ENCODE measurements at places on chromosomes 12 and 14. TPM values are rescaled to one million over a fixed set of nuclear protein-coding genes. Genes with fewer than 3 reads are reported as not detected.

CTDSP2 gene
- total RNA-seq = 202 TPM

FOXN4 gene
- total RNA-seq = not detected

ZNF26 gene
- 18.0 TPM for total RNA-seq

ADAM20 gene
- total RNA-seq = 3.6 TPM

IL22 gene
- total RNA-seq = not detected

RFLNA gene
- total RNA-seq = 28.1 TPM

SPTB gene
- total RNA-seq = 14.8 TPM

CLEC6A gene
- total RNA-seq = not detected

TAS2R9 gene
- total RNA-seq = not detected

SMCO2 gene
- total RNA-seq = 0.40 TPM

PPP4R4 gene
- 1.0 TPM for total RNA-seq

GALNT16 gene
- 8.1 TPM for total RNA-seq

RASSF9 gene
- 8.5 TPM for total RNA-seq

SLC24A4 gene
- 3.6 TPM for total RNA-seq

MUCL1 gene
- not detected for total RNA-seq

PRR4 gene
- 9.2 TPM for total RNA-seq

C1S gene
- 662 TPM for total RNA-seq

DNA sequence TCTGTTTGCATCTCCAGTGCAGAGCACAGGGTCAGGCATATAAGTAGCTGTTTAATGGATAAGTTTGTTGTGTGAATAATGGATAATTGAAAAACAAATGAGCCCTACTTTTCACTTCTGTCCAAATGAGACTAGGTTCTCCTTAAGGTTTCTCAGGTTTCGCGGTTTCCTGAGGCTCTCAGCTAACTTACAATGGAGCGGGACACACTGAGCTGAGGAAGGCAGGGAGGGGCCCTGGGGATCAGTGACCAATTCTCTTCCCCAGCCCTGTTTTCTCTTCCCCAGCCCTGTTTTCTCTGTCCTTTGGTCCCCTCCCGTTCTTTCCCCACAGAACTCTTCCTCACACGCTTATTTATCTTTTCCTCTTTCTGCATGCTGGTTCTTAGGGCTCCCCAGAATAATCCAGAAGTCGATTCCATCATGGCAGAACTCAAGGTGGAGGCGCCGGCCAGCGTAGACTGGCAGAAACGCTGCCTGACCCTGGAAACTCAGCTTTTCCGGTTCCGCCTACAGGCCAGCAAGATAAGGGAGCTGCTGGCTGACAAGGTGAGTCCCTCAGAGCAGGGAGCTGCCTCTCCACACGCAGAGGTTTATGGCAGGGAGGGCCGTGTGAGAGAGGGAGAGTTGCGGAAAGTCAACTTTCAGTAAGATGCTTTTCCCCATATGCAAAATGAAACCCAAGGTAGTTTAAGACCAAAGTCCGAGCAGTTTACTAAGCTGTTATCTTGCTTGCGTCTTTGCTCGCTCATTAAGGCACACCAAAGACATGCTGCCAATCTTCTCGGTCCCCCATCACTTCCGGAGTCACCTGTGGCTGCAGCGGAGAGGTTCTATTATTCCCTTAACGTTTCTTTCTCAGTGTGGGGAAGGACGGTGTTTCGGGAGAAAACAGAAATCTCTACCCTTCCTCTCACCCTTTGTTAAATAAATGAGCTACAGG, 8.6 kb downstream of the PLEKHH1 start:
- DNase-seq = no peak

DNA sequence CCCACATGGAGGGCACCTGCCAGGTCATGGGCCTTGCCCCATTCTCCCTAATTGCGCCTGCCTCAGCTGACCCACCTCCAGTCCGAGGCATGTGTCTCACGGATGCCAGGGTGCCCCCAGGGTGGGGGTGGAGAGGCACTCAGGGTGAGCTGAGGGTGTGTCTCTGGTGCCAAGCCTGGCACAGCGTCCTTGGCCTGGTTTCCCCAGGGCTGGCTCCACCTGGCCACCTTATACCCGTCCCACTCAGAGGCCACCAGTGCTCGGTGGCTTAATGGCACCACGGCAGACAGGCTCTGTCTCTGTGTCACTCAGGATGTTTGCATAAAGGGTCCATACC, 33.6 kb upstream of the TDRD9 start:
- no peak for DNase-seq

DNA sequence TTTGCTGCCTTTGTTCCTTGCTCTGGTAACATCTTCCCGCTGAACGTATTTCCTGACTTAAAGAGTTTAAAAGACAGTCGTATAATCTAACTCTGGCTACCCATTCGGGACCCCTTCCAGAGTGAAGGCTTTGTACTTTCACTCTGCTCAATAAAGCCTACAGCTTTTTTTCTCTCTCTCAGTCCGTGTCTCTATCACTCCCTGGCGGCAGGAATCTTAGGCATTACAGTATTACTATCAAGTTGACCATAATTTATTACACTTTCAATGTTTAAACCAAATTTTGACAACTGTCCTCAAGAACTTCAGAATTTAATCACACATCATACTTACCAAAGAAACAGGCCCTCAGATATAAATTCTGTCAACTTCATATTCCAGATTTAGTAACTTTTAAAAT, 967.9 kb downstream of the FSCB start:
- no peak for DNase-seq

- DNase-seq = peak; percentile 44
Observed at GRCh38 chr14:104383996-104384775, 195.4 kb upstream of the C14orf180 start.

DNA sequence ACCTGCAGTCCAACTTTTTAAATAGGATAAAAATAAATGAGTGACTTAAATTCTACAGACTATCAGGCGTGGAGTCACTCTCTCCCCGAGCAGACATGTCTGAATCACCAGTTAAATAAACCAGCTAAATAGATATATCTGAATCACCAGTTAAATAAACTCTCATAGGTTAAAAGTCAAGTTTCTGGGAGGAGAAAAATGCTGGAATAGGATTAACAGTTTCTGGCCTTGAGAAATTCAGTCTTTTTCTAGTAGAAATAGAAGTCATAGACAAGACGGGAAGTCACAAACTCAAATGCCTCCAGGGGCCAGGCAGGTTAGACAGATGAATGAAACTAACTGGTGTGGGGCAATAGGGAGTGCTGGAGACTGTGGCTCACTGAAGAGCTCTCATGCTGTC, 258.6 kb upstream of the TMEM132C start:
- no peak for DNase-seq

- DNase-seq = no peak
Observed at GRCh38 chr12:92765871-92766270, 63.1 kb downstream of the PLEKHG7 start.

DNA sequence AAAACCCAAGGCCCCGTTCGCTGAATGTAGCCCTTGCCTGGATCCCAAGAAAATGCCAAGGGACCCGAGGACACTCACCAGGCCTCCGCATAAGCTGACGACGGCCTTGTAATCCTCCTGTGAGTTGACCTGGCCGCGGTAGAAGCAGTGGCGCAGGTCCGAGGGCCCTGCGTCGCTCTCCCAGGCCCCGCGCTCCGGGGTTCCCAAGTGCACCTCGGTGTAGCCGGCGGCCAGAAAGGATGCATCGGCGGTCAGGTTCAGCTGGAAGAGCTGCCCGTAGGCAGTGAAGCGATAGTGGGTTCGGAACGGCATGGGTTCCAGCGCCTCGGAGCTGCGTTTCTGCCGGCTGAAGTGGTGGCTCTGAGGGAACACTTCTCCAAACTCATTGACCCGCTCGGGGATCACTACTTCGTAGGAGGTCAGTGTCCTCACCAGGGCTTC, 1.2 kb downstream of the ADAMTS20 start:
- DNase-seq = no peak

GRCh38 chr14:68248481-68249255, 429.1 kb downstream of the RAD51B start:
- DNase-seq = peak; percentile 64

DNA sequence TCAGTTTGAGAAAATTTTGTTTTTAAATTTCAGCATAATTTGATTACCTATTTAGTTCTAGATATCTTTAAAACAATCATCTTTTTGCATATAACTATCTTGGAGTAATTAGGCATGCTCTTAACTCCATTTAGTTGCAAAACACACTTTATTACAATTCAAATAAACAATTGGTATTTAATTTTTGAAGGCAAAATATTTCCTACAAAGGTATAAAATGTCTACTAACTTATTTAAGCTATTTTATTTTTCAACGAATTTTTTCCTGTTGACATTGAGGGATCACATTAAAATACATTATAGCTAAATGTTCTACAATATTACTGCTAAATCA, 8.3 kb downstream of the FOXA1 start:
- DNase-seq = no peak

- no peak for DNase-seq
Observed at GRCh38 chr12:49636979-49637755, 13.8 kb downstream of the PRPF40B start.

DNA sequence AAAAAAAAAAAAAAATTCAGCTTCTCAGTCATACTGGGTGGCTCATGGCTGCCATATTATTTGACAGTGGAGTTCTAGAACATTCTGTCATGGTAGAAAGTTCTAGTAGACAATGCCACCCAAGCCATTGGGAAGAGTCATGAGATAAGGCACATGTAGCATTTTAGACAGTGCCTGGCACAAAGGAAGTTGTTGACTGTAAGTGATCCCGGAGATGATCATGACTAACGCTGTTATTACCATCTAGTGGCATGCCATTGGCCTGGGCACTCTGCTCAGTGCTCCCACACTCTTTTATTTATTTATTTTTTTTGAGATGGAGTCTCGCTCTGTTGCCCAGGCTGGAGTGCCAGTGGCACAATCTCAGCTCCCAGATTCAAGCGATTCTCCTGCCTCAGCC, 80.4 kb downstream of the FOXN4 start:
- DNase-seq = peak; percentile 9

DNA sequence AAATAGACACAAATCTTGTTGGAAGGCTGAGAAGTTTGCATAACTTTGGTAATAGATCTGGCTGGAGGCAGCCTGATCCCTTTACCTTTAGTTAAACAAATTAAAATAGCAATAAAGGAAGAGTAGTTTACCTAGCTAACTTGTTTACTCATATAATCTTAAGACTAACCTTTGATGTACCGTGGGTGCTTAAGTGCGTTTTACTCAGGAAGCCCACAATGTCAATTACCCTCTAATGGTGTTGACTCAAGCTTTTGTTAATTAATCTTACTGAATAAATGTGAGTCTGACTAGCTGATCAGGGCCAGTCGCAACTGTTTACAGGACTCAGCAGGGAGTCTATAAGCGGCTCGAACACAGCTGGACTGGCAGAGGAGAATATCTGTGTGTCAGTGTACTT, 51.5 kb downstream of the FAR2 start:
- no peak for DNase-seq

GRCh38 chr12:18151036-18151435, 61.0 kb upstream of the RERGL start:
- DNase-seq = no peak

- no peak for DNase-seq
Observed at GRCh38 chr14:56115976-56116893, 2.0 kb upstream of the PELI2 start.

DNA sequence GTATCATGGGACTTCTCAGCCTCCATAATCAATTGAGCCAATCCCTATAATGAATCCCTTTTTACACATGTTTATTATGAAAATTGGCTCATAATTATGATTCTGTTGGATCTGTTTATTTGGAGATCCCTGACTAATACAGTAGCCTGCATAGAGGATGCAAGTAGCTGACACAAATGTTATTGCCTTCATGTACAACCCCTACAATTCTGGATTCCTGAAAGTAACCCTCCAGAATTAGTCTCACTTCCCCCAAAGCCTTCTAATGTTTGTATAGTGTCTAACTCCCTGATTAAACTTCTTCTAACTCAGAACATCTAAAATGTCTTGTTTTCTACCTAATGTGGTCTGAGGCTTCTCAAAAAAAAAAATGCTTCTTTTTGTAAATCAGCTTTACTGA, 6.6 kb upstream of the SMIM10L1 start:
- no peak for DNase-seq

- DNase-seq = peak; percentile 49
Observed at GRCh38 chr14:104284636-104285507, 146.5 kb downstream of the KIF26A start.

GRCh38 chr14:52694761-52695480, 437 bp downstream of the ERO1A start:
- no peak for DNase-seq

- DNase-seq = no peak
Observed at GRCh38 chr14:61503167-61503801, 181.9 kb downstream of the PRKCH start.

DNA sequence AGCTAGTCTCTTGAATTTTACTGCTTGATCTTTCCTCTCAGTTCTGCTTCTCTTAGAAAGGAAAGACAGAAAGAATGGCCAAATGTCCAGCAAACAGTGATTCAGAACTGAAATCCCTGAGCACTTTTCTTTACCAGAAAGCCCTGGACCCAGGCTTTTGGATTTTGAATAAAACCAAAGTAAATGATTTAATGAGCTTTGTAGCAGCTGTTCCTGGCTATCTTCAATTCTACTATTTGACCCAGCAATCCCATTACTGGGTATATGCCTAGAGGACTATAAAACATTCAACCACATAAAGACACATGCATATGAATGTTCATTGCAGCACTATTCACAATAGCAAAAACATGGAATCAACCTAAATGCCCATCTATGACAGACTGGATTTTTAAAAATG, 187.2 kb downstream of the PRKD1 start:
- DNase-seq = no peak

DNA sequence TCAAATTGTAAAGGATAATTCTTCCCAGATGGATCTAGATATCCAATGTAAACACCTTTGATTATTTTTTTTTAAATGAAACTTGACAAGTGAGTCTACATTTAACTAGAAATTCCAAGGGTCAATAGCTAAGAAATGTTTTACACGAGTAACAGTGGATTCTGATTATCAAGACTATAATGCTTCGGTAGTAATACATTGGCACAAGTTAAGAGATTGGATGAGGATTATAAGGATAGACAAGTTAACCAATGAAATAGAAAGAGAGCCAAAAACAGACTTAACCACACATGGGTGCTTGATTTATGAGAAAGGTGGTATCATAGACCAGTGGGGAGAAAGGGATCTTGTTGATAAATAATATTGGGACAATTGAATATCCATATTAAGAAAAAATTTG, 40.3 kb upstream of the PCED1B start:
- no peak for DNase-seq

- no peak for DNase-seq
Observed at GRCh38 chr14:103172921-103173320, 49.7 kb downstream of the TNFAIP2 start.

- no peak for DNase-seq
Observed at GRCh38 chr12:117749431-117749830, 219.4 kb downstream of the KSR2 start.
